ENCODE measurements at places on chromosomes 3 and 15.

GRCh38 chr3:123818921-123819429 is 65.2 kb downstream of the MYLK start:
- no peak for DNase-seq

DNA sequence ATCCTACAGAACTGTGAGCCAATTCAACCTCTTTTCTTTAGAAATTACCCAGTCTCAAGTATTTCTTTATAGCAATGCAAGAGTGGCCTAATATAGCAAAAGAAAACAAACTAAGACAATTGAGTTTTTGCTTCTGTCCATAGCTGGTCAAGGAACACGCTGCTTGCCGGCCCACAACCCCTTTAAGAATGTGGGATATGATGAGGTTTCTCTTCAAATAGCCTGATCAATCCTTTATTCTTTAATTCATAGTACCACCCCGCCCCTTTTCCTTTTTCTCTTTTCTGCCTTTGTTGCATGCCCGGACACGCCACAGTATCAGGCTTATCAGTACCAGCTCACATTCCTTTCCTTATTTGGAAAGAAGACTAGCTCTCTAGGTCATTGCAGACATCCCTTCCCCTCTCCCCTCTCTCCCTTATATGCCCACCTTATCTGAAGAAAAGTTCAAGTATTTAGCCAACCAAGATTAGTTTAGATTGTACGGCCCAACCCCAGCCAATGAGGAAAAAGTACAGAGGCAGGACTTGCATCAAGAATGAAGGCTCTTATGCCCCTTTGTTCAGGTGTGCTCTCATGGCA is 404.5 kb downstream of the OCA2 start:
- DNase-seq = no peak

- no peak for DNase-seq
Observed at GRCh38 chr3:194995922-194996321, 275.0 kb downstream of the XXYLT1 start.

- no peak for DNase-seq
Observed at GRCh38 chr15:99324082-99324620, 72.9 kb downstream of the LRRC28 start.

- DNase-seq = no peak
Observed at GRCh38 chr3:196207833-196208607, 3.2 kb downstream of the ZDHHC19 start.

All from stimulated activated CD8-positive, alpha-beta memory T cell treated with anti-CD3 and anti-CD28 coated beads, Interleukin-7, amount 100 ng/mL, for 1 hour (primary cell).